ENCODE measurements at places on chromosomes 5 and 9.

GRCh38 chr9:19471737-19472648 is 63.2 kb downstream of the ACER2 start:
- DNase-seq: peak; percentile 42

DNA sequence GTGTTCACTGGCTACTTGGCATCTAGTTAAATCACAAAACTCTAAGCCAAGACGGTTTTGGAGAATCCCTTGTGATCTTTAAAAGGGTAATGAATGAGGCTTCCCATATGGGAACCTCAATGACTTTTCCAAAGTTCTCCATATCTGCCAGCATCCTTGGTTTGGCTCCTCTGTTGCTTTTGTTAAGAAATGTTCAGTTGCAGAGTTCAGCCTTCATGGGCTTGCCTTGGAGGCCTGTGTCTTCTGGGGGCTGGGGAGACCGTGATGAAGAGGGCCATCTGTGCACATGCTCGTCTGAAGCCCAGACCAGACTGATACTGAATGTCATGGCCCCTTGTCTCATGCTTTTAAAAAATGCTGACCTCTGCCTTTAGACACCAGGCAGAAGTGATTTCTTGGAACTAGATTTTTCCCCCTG is 84.3 kb downstream of the RAI14 start:
- no peak for DNase-seq

- no peak for DNase-seq
These were observed 162.2 kb upstream of the STK32A start for GRCh38 chr5:147072622-147073021.

- no peak for DNase-seq
These were observed 14.1 kb downstream of the CFAP95 start for GRCh38 chr9:69834591-69835184.

GRCh38 chr5:157913575-157913974 is 54.6 kb upstream of the CLINT1 start:
- no peak for DNase-seq

GRCh38 chr9:123871781-123872180 is 58.1 kb downstream of the DENND1A start:
- no peak for DNase-seq

DNA sequence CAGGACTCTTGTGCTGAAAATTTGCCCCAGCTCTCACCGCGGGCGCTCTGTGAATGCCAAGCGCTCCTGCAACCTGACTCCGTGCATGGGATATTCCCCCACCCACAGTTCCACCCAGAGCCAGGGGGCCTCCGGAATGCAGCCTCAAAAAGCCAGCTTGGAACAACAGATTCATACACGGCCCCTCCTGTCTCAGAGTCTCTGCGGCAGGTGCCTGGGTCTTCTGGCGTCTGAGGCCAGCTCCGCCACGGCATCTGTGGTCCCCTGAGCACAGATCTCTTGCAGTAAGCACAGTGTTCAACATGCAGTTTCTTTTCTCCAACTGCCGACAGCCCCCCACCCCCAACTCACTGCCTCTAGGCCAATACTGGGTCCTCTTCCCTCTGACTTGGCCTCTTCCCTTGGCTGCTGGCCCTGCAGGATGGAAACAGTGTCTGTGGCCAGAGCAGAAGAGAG is 355.7 kb upstream of the IRX2 start:
- DNase-seq: no peak

DNA sequence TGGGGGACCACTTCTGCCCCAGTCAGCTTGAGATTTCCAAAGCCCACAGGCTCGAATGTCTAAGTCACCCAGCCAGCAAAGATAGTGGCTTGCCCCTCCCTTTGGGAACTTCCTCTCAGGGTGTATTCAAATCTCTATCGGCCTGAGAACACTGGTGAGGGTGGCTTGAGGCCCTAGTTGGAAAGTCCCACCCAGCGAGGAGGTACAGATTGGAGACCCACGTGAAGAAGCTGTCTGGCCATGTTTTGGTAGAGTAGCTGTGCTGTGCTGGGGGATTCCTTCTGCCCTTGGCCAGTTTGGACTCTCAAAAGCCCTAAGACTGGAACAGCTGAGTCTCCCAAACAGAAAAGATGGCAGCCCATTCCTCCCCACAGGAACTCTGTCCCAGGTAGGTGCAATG is 172.7 kb upstream of the RIOK2 start:
- DNase-seq: no peak

- DNase-seq: no peak
These were observed 34.4 kb downstream of the HMCN2 start for GRCh38 chr9:130299785-130300615.

DNA sequence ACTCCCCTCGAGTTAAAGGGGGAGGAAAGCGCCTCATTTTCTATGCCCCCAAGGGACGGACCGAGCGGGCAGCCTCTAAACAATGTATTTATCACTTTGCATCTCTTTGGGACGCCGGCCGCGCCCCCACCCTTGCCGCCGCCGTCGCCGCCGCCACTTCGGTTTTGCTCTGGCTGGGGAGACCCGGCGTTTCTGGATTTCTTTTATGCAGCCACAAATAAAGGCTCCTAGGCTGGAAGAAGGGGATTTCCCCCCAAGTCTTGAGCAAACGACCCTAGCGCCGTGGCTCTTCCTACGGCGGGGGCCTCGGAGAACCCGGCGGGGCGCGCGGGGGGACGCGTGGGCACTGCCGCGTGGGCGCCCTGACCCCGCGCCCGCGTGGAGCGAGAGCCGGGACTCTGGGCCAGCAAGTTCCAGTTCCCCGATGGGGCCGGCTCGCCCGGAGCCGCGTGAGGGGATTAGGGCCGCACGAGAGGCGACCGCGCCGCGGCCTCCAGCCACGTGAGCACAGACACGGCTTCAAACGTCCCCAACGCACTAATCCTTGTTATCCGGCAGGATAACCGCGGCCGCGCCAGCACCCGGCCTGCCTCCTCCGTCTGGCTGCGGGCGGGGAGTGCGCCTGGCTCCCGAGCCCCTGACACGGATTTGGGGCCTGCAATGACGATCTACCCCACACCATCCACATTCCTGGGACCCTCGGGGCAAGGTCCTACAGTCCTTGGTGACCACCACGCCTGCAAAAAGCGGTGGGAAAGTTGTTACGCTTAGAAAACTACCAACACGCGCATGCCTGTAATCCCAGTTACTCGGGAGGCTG is 7.9 kb upstream of the NEUROG1 start:
- no peak for DNase-seq

DNA sequence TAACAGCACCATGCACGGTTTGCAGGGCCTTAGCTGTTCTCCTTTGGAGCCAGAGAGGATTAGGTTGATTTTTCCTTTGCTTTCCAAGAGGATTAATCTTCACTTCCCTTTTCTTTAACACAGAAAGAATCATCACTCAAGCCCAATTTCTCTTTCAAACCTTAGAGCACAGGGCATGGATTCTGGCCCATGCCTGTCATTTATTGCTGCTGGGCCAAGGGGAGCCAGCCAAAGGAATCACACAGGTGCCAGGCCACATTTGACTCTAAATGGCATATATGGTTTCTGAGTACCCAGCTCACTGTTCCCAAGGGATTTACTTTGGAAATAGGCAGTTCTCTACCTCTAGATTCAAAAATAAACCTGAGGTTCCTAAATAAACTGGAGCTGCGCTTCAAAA is 58.3 kb downstream of the FBXL7 start:
- no peak for DNase-seq

DNA sequence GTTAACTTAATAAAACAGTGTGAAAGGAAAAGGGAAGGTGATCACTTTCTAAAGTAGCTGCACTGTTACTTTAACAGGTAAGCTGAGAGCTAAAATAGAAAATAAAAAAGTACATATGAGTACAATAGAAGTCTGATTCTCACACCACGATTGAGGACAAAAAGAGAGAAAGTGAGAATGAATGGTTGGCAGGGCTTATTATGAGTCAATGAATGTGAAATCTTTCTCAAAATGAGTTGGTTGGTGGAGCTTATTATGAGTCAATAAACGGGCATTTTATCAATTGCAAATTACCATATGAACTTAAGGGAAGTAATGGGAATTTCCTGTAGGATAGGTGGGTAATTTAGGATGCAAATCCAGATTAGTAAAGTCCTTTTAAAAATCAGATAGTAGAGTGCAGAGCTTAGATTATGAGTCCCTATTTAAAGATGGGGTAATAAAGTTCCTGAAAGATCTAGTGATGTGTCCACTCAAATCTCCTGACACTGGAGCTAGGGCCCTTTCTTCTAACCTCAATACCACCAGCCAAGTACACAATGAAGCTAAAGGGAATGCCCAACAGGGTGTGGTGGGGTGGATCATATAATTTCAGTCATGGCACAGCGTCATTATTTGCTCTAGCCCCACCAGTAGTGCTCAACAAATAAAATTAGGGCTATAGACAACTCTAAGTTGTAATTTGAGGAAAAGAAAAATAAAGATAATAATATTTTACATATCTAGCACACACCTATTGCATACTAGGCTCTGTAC is 21.1 kb upstream of the TLR4 start:
- DNase-seq: no peak

GRCh38 chr5:122694884-122695283 is 80.0 kb upstream of the SNX2 start:
- no peak for DNase-seq

DNA sequence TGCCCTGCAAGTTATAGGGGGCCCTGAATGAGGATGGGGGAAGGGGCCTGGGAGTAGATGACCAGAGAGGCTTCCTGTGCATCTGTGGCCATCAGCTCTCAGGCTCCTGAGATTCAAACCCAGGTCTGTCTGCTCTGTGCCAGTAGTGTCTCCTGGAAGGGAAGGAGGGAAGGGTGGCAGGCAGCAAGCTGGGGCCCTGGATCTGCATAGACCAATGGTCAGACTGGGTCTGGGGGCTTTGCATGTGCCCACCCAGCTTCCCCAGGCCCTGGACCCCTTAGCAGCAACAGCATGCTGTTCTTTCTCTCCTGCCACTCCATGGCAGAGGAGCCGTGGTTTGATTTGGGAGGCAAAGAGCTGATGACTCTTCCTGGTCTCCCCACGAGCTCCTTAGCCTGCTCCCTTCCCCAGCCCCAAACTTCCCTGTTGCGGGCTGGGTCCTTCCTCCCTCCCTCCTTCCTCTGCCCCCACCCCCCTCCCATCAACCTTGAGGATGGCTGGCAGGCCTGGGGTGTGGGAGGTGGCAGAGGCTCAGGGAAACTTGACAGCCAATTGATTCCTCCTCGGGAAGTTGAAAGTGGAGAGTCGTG is 31.6 kb downstream of the DAB2IP start:
- no peak for DNase-seq

DNA sequence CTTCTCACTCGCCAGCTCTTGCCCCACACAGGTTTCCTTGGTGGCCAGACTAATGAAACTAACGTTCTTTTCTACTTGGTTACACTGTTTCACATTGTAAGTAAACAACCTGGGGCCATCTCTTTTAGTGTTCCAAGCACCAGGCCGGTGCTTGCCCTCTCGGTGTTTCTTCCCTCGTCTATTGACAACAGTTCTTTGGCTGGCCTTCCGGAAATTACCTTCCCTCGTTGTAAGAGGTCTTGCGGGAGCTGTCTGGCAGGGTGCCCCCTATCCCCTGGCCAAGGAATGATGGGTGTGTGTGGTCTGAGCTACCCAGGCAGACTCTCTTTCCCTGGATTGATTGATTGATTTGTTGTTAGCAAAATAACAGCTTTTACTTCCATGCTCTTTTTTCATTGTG is 918 bp upstream of the MYMK start:
- no peak for DNase-seq

GRCh38 chr9:89872913-89873707 is 268.3 kb downstream of the GADD45G start:
- peak; percentile 34 for DNase-seq

GRCh38 chr9:125850763-125851162 is 103.6 kb downstream of the PBX3 start:
- no peak for DNase-seq

- DNase-seq: peak; percentile 77
These were observed 82.6 kb downstream of the PBX3 start for GRCh38 chr9:125829743-125830142.

GRCh38 chr5:58491216-58491892 is at the start of gene GAPT:
TSS of gene GAPT (plus strand) at chr5:58491435. CDS start at chr5:58494537, 3,102 bp downstream.
- DNase-seq: no peak

- no peak for DNase-seq
These were observed 37.2 kb downstream of the PLEKHG4B start for GRCh38 chr5:129148-129547.

GRCh38 chr9:6877671-6878161 is 119.9 kb downstream of the KDM4C start:
- DNase-seq: no peak
